ENCODE measurements at places on chromosomes 4 and X. TPM values are rescaled to one million over a fixed set of nuclear protein-coding genes. Genes with fewer than 3 reads are reported as not detected.

RTL9 gene
- polyA plus RNA-seq, result not detected

KCNIP4 gene
- polyA plus RNA-seq, result not detected

RIPPLY1 gene
- polyA plus RNA-seq, result 0.53 TPM

MAGEB1 gene
- polyA plus RNA-seq, result not detected

TRIM75 gene
- not detected for polyA plus RNA-seq

EMCN gene
- polyA plus RNA-seq, result not detected

P2RY4 gene
- polyA plus RNA-seq, result not detected

FRMD7 gene
- polyA plus RNA-seq, result not detected

KDR gene
- polyA plus RNA-seq, result not detected

RHOXF2 gene
- not detected for polyA plus RNA-seq

EREG gene
- not detected for polyA plus RNA-seq

GPC4 gene
- polyA plus RNA-seq, result not detected

ITIH6 gene
- not detected for polyA plus RNA-seq

SHROOM2 gene
- polyA plus RNA-seq, result not detected

GYPE gene
- polyA plus RNA-seq, result 2.4 TPM

HPSE gene
- polyA plus RNA-seq, result 6.3 TPM

GLRB gene
- polyA plus RNA-seq, result not detected

FOXP3 gene
- polyA plus RNA-seq, result 0.41 TPM

TBC1D25 gene
- 22.8 TPM for polyA plus RNA-seq

PNCK gene
- not detected for polyA plus RNA-seq

PCDH7 gene
- polyA plus RNA-seq, result not detected

TSPAN6 gene
- polyA plus RNA-seq, result 4.1 TPM

TLR8 gene
- polyA plus RNA-seq, result not detected

AMBN gene
- not detected for polyA plus RNA-seq

PDHA2 gene
- polyA plus RNA-seq, result not detected

KIF4A gene
- not detected for polyA plus RNA-seq

KLB gene
- 0.07 TPM for polyA plus RNA-seq

GRIA2 gene
- not detected for polyA plus RNA-seq

PITX2 gene
- polyA plus RNA-seq, result not detected

DMRTC1 gene
- 0.21 TPM for polyA plus RNA-seq

XAGE1B gene
- not detected for polyA plus RNA-seq

HEPH gene
- not detected for polyA plus RNA-seq

RNF113A gene
- 76.4 TPM for polyA plus RNA-seq

PASD1 gene
- polyA plus RNA-seq, result not detected

MAGEC1 gene
- not detected for polyA plus RNA-seq

PALLD gene
- 0.51 TPM for polyA plus RNA-seq

CLTRN gene
- polyA plus RNA-seq, result 0.60 TPM
